ENCODE measurements at places on chromosomes 7 and 10.

DNA sequence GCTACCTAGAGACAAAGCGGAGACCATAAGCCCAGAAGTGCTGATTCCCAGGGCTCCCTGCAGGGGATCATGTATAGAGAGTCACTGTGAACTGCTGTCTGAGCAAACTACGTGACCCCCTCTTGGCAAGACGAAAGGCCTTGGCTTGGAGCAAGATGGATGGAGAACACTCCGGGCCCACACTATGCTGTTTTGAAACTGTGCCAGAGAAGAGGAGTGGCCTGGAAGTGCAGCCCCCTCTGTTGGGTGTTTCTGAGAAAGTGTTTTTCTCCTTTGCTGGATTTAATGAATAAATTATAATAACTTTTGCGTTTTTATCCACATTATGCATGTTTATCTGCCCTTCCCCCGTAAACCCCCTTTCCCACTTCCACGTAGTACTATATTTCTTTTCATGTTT is 639.3 kb upstream of the GALNT17 start:
- DNase-seq = no peak

DNA sequence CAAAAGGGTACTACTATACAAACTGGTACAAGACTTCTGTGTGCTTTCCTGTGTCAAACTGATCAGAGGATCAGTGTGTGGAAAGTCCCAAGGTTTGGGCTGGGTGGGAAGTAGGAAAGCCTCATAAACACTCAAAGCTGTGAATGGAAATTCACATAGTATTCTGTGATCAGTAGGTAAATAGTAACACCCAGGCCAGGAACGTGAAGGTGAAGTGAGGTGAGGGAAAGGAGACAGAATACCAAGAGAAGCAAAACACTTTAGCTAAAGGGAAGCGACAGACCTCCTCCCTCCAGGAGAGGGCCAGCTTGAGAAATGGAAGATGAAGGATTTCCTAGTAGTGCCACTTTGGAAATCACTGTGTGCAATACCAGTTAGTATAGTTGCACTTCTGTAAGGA is 451.9 kb downstream of the KCNMA1 start:
- DNase-seq = no peak

GRCh38 chr10:26703096-26703495 is 5.6 kb downstream of the PDSS1 start:
- DNase-seq = no peak

DNA sequence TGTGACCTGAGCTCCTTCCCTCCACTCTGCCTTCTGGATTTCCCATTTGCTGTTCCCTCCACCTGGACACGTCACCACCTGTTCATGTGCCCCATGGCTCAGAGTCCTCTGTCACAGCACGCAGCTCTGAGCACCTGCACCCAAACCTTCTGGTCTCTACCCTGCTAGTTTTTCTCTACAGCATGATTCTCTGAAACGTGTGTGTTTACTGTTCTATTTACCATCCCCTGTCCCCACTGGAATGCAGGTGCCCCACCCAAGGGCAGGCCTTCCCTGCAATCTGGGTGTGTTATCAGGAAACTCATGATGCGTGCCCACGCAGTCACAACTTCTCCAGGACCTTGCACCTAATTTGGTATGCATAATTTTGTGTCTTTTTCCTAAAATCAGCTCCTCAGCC is 284.4 kb upstream of the IGFBP3 start:
- no peak for DNase-seq

DNA sequence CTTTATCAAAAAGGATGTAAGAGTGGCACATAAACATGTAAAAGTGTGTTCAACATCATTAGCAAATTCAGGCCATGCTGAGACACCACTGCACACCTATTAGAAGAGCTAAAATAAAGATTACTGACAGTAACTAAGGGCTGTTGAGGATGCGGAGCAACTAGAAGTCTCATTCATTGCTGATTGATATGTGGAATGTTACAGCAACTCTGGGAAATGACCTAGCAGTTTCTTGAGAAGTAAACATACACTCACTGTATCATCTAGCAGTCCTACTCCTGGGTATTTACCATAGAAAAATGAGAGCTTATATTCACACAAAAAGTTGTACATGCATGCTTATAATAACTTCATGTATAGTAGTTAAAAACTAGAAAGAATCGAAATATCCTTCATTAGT is 77.3 kb downstream of the CCSER2 start:
- DNase-seq = no peak

- no peak for DNase-seq
These were observed 5.3 kb downstream of the WIPF3 start for GRCh38 chr7:29811586-29811985.

DNA sequence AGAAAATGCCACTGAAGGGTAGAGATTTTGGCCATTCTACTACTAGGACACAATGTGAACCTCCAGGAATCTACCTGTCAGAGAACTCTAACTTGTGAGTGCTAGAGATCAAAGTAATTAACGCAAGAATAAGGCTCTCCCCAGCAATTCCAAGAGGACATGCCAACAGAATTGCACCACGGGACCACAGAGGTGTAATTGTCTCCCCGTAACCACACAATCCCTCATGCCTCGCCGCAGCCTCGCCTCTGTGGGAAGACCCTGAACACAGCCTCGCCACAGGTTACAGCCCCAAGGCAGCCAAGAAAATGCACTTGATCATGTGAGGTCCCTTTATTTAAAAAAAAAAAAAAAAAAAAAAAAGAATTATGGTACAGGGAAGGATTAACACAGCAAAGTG is 29.5 kb downstream of the CDCA7L start:
- DNase-seq = no peak

GRCh38 chr7:16646472-16647072 is 591 bp downstream of the BZW2 start:
- DNase-seq = no peak

DNA sequence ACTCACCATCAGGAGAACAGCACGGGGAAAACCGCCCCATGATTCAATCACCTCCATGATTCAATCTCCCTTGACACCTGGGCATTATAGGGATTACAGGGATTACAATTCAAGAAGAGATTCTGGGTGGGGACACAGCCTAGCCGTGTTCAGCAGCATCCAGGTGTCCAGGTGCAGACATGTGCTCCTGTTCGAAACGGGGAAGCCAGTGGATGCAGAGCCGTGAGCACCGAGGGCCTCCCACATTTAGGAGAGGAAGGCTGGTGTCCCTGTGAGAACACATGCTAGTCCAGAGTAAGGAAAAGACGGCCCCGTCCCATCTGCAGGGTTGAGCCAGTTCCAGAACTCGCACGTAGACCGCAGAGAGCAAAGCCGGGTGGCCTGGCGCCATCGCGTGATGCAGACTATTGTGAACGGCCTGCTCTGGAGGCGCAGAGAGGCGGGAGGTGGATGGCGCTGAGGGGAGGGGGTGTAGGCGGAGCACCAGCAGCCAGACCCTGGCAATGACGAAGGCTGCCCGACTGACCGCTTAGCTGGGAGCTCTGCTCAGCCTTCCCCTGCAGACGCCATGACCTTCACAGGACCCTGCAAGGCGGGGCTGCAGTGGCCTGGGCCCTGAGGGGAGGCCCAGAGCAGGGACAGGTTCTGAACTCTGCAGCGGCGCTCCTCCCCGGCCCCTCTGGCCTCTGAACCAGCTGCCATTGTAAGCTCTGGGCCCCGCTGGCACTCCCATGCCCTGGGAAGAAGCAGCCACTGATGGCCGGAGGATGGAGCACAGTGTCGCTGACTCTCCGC is 141.6 kb upstream of the TCERG1L start:
- no peak for DNase-seq

- DNase-seq = no peak
These were observed 6.7 kb downstream of the SKAP2 start for GRCh38 chr7:26857506-26858240.

- no peak for DNase-seq
These were observed 241.6 kb downstream of the CCDC7 start for GRCh38 chr10:32687546-32687945.

GRCh38 chr7:150403376-150404171 is 24.4 kb downstream of the ZNF775 start:
- DNase-seq = no peak

GRCh38 chr7:25851332-25852210 is 300.4 kb upstream of the NFE2L3 start:
- DNase-seq = peak; percentile 27

Measured in AML-193 (cell line).